Activated naive CD4-positive, alpha-beta T cell (primary cell): ENCODE measurements at places on chromosomes 5 and 9.

DNA sequence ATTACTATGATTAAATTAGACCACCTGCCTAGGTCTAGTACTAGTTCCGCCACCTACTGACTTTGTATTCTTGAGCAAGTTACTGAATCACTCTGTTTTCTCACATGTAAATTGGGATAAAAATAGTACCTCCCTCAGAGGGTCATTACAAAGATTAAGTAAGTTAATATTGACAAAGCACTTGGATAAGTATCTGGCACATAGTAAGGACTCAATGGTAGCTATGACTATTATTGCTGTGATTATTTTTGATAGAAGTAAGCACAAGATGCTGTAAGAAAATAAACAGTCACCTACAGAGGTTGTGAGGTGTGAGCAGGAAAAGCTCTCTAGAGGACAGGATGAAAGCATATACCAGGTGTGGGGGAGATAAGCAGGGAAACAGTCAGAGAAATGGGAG is 173.1 kb upstream of the PAPPA start:
- DNase-seq, result no peak

- no peak for DNase-seq
Observed at GRCh38 chr5:124180299-124180874, 566.1 kb downstream of the ZNF608 start.

- no peak for DNase-seq
Observed at GRCh38 chr5:81161012-81161601, 72.0 kb upstream of the CKMT2 start.

DNA sequence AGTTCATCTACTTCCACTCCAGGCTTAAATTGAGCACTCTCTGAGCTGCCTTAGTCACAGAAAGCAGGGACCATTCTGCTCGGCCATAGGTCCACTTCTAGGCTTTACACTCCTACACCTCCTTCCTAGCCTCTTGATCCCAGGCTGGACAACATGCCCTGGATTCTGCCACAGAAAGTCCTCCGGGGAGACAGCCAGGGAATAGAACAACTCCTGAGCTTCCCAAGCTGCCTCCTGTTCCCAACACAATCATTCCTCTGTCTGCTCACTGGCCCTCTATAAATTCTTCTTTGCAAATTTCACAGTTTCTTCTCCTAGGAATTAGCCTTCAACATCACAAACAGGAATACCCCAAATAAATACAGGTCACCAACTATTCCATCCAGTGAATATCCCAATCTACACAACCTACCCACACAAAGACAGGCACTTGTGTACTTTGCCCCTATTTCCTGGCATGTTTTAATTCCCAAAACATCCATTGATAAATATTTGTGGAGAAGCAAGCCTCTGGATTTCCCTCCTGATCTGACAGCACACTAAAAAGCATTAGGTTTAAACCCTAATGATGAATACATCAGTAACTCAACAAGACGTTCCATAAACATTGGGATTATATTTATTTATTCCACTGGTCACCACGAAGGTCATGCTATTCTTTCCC is 125.5 kb downstream of the ENC1 start:
- no peak for DNase-seq

DNA sequence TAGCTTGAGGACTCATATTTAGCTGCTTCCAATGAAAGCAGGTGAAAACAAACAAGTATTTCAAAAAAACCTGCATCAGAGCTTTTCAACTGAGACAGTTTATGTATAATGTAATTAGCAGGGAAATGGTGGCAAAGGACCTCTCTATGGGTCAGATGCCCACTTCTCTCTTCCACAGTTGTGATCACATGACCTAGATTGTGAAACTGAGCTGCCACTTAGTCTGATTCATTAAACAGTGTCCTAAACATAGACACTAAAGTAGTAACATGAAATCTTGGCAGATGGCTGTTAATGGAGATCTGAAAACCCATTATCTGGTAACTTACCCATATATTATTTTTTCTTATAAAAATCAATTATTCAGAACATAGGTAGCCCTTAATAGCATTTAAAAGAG is 663.6 kb upstream of the RIOK2 start:
- DNase-seq, result no peak

- no peak for DNase-seq
Observed at GRCh38 chr9:111902391-111903139, 6.0 kb downstream of the UGCG start.

GRCh38 chr5:21817668-21818369 is 1035.3 kb downstream of the CDH12 start:
- DNase-seq, result no peak

- no peak for DNase-seq
Observed at GRCh38 chr5:43563321-43563720, 6.4 kb upstream of the PAIP1 start.

DNA sequence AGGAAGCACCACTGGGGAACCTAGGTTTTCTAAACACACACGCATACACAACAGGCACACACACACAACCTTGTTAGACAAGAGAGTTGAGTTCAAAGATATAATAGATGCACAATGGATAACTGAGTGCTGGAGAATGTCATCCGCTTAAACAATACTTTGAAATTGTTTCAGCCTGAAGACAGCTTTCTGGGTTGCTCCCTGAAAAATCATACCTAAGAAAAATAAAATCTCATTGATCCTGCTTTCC is 126.1 kb downstream of the TMEM161B start:
- DNase-seq, result no peak

DNA sequence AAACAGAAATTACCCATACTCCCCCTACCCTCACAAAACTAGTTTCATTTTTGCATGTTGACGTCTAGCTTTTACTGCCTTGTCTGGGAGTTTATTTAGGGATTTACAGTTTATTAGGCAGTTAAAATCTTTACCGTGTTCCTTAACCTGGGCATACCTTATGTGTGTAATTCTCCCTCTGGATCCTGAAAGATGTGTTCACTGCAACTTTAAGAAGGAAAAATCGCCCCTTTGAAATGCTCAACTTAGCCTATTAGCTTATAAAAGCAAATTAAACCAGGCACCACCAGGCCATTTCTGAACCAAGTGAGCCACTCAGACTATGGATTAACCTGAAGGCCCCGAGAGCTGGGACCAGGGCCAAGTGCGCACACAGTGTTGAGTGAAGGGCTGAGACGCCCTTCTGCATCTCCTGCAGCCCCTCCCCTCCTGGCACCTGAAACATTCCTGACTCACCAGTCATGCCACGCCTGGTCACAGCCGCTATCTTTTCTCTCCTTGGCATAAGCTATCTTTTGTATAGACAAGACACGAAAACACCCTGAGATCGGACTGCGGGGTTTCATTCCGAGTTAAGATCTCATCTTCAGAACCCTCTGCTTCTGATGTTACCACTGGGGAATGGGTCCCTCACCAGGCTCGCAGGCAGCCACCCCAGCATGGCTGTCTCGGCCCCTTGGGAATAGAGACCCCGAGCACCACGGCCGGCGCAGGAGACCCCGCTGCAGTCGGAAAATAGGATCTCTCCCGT is 111.9 kb downstream of the ROR2 start:
- no peak for DNase-seq

GRCh38 chr9:126531591-126531990 is 82.1 kb upstream of the LMX1B start:
- no peak for DNase-seq

DNA sequence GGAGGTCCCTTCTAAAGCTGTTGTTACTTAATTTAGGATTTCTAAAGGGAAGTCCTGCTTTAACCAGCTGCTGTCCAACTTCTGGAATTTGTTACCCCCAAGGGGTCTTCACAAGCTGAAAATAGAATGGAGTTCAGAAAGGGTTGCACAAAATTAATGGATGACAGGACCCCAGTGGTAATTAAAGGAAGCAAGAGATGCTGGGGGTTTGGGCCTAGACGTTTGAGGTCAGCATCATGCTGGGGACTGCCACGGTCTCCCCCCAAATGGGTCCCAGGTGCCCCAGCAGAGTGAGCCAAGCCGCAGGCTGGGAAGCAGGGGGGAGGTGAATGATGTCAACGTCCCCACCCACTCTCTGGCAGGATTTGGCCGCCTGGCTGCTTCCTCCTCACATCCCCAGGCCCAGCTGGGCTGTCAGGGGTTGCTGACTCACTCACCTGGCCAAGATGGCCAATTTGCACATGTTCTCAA is 97.5 kb upstream of the ARAP3 start:
- no peak for DNase-seq

GRCh38 chr9:132983491-132984201 is 5.2 kb downstream of the GFI1B start:
- no peak for DNase-seq

- no peak for DNase-seq
Observed at GRCh38 chr5:103474677-103475076, 87.9 kb downstream of the NUDT12 start.

DNA sequence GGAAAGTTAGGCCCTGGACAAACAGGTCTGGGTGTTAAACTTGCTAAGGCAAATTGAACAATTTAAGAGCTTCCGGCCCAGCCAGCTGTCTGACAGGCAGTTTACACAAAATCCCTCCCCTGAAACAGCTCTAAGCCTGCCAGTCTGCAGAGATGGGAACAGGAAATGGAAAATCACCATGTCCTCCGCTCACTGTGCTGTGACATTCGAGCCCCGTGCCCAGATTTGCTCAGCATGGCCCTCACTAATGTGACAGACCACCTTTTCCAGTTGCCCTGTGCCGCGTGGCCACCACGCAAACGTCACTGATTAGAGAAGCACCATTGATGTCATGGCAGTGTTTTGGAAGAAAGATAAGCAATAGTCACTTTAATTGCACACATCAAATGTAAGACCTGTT is 41.0 kb downstream of the CCNJL start:
- DNase-seq, result no peak

DNA sequence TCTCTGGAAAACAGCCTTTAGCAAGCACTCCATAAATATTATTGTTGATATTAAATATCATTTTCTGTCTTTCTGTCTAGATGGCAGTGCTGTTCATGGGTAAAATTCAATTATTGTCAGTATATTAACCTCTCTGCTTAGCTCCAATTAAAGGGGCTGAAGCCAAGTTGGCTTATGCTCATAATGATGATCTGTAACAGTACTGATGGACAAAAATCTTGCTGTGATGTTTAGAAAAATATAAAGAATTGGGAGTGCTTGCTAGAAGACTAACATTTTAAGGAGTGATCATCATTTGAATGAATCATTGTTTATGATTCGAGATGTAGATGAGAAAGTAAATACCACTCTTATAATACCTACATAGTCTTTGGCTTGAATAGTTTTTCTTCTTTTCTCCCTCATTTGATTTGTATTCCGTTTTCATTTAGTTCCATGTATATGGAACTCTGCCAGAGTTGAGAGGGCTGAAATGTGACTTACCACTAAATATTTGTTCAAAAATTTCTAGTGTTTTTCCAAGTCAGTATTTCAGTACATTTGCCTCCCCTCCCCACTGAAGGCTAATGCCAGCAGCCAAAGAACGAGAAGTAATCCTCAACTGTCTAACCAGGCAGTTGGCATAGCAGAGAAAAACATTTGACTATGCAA is 538.3 kb downstream of the CSNK1G3 start:
- DNase-seq, result no peak

DNA sequence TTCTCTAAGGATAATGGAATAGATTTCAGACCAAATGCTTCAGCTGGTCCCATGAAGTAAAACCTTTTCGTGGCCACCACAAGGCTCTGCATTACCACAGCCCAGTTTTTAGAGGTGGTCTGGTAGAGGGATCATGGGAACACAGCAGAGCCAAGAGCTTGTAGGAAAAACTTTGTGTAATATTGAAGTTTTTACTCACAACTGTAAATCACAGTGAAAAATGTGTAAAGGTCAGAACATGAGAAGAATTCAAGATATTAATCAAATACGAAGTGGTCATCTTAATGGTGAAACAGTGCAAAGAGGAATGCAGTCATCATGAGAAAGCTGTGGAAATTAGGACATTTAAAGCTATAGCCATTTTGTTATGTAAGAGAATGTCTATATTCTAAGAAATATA is 197.5 kb downstream of the NPR3 start:
- DNase-seq, result no peak

DNA sequence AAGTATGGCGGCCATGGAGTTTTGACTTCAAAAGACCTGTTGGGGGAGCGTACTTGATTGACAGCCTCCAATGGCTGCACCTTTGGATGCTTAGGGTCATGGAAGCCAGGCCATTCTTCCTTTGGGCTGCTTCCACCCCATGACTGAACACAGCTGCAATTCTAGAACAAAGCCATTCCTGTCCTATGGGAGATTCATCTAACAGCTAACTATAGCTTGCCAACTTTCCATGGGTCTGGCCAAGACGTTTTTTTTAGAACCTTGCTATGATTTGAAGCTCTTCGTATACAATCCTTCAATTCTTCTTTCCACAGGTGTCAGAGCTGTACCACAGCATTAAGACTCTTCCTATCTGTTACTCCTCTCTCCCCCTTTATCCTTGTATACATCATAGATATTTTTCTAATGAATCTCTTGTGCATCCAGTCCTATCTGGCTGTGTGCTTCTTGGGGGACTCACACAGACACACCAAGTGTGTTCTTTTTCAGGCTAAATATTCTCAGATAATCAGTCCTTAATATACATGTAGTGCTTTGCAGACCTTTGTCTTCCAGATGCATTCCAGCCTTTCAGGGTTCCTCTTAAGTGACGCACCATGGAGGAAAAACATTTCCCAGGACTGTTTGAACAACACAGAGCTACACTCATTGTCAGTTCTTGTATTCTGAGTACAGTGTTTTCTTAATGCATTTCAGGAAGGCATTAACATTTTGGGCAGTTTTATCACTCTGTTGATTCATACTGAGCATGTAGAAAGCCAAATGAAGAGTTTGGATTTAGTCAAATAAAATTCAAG is 198.9 kb downstream of the TAF11L14 start:
- no peak for DNase-seq

GRCh38 chr9:99128133-99128406 is 23.2 kb downstream of the TGFBR1 start:
- DNase-seq, result no peak

DNA sequence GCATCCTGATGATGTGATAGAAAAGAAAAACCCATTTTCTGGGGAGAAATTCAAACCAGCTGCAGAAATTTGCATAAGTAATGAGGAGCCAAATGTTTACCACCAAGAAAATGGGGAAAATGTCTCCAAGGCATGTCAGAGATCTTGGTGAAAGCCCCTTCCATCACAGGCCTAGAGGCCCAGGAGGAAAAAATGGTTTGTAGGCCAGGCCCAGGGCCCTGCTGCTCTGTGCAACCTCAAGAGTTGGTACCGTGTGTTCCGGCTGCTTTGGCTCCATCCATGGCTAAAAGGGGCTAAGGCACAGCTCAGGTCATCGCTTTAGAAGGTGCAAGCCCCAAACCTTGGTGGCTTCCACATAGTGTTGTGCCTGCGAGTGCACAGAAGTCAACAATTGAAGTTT is 543.1 kb downstream of the ZNF608 start:
- no peak for DNase-seq

DNA sequence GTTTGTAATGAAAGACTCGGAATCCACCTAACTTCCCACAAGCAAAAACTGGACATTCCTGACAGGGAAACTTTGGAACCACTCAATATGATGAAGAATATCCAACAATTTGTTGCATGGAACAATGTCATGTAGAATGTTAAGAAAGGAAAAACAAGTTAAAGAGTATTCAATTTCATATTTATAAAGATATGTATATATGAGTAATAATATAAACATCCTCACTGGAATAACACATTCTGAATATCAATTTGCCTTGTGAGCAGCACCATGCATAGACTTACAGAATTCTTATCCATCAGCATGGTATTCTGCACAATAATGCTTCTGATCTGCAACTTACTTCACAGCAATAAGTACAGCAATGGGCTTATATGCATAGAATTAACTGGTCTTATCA is 650.3 kb downstream of the SEMA5A start:
- DNase-seq, result no peak
